Stimulated activated CD8-positive, alpha-beta memory T cell treated with anti-CD3 and anti-CD28 coated beads, Interleukin-7, amount 100 ng/mL, for 4 hours (primary cell): ENCODE measurements at places on chromosomes 12 and 14.

DNA sequence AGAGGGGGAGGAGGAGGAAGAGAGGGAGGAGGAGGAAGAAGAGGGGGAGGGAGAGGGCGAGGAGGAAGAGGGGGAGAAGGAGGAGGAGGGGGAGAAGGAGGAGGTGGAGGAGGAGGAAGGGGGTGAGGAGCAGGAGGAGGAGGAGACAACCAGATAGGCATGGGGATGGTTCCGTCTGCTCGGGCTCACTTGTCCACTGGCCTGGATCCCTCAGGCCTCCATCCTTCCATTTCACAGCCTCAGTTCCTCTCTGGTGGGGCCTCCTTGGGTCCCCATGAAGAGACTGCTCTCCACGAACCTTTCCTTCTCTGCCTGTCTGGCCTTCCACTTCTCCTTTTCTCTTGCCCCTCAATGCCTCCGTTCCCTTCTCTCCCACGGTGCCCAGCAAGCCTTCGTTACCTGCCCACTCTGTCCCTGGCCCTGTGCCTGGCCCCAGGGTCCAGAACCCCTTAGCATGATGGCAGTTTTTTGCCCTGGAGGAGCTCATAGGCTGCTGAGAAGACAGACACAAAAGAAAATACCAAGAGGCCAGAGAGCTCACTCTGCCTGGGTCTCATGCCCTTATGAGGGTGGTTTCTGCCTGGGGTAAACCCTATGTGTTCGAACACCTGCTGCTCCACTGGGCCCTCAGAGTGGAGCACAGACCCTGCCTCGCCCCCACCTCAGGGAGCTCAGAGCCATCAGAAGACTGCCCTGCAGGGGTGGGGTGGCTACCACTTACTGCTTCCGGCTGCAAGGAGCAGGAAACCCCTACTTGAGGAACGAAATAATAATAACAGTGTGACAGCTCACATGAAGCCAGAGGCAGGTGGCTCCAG is 11.7 kb upstream of the CACNA2D4 start:
- no peak for DNase-seq

DNA sequence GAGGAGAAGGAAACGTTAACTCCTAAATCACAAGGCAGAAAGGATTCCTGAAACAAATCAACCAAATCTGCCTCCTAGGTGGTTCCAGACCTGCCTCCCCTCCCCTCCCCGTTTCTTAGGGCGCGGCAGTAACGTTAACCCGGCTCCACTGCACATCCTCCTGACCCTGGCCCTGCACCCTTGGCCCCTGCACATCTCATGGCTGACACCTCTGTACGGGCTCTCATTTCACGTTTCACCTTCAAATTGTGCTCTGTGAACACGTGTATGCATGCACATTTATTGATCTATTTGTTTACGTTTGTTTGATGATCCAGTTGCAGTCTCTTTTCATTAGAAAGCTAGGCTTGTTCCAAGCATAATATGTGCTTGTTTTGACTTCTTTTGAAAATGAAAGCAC is 358.1 kb downstream of the ADGRD1 start:
- no peak for DNase-seq

GRCh38 chr12:53596920-53597363 is 29.2 kb downstream of the ATF7 start:
- no peak for DNase-seq

DNA sequence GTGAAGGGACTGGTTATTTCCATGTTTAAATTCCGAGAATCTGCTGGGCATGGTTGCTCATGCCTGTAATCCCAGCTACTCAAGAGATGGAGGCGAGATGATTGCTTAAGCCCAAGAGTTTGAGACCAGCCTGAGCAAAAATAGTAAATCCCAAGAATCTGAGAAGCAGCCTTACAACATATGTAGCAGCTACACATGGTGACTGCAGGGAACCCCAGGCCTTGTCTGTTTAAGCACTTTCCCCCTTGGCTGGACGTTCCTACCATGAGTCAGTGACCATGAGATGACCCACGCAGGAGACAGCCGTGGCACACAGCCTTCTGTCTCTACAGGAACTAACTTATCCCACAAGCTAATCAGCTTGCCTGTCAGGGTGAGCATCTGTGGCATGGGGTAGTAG is 5.5 kb upstream of the SLC24A4 start:
- DNase-seq: no peak
